ENCODE measurements at places on chromosomes 6 and 20. TPM values are rescaled to one million over a fixed set of nuclear protein-coding genes. Genes with fewer than 3 reads are reported as not detected.

L3MBTL1 gene
- total RNA-seq = 7.0 TPM

TXLNB gene
- total RNA-seq = 0.11 TPM

GUCA1A gene
- not detected for total RNA-seq

CTCFL gene
- total RNA-seq = not detected

BANF2 gene
- not detected for total RNA-seq

IFNGR1 gene
- 26.8 TPM for total RNA-seq

FOXQ1 gene
- not detected for total RNA-seq

HLA-DQA1 gene
- total RNA-seq = 3.4 TPM

SERINC1 gene
- total RNA-seq = 40.2 TPM

DDO gene
- not detected for total RNA-seq

GHRH gene
- total RNA-seq = not detected

PPP1R16B gene
- total RNA-seq = 74.9 TPM
